CD4-positive, alpha-beta memory T cell (primary cell): ENCODE measurements at places on chromosomes 6 and 20.

DNA sequence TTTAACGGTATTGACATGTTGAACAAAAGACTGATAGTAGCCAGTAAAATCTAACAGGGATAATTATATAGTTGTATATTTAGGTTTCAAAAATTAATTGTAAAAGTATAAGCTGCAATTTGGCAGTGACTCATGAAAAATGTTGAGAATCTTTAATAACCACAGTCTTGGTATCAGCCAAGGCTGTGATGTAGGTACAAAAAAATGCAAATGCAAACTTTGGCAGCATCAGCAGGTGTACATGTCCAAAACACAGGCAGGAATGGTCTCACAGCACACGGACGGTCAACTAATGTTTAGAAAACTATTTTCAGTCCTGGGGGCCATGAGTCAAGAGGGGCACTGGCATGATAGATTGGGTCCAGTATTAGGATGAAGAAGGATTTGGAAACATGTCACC is 58.5 kb upstream of the BEND3 start:
- no peak for DNase-seq

DNA sequence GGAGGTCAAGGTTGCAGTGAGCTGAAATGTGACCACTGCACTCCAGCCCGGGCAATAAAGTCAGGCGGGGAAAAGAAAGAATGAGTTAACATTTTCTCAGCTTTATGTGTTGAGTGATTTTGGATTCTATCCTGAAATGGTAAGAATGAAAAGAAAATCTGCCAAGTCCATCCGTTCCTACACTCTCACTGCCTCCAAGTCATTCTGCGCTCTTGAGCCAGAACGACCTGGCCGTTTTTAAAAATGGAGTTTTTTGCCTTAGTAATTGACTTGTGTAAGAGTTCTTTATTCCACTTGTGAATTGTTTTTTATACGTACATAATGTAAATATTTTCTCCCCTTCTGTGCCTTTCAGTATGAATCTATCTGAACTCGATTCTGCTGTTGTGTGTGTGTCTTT is 28.7 kb downstream of the DNAJC5 start:
- no peak for DNase-seq

DNA sequence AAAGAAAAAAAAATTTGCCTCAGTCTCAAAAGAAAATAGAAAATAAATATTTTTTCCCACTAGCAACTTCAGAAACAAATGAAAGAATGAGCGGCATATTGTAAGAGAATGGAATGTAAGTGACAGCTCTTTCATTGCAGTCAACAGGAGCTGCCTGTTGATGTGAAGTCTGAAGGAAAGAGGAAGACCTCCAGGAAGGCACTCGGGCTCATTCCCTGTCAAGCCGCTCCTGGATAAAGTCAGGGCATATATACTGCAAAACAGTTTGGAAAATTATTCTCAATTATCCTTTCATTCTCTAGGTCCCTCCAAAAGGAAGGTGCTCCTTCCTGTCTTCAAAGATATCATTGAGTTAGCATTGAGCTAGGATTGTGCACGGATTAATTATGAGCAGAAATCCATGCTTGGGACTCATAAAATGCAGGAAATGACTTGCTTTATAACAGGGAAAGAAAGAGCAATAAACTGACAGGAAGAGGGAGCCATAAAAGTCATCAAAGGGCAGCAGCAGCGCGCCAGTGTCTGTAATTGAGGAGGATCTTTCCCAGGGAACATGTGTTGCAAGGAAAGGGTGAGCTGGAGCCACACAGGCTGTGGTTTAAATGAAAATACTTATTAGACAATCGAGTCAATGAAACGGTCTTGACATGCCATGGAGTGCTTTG is 218.2 kb downstream of the C6orf118 start:
- DNase-seq: no peak

GRCh38 chr20:52190437-52191131 is 995 bp downstream of the ZFP64 start:
- peak; percentile 28 for DNase-seq

- no peak for DNase-seq
Measured at GRCh38 chr6:141261016-141261671, 871.6 kb upstream of the GJE1 start.

DNA sequence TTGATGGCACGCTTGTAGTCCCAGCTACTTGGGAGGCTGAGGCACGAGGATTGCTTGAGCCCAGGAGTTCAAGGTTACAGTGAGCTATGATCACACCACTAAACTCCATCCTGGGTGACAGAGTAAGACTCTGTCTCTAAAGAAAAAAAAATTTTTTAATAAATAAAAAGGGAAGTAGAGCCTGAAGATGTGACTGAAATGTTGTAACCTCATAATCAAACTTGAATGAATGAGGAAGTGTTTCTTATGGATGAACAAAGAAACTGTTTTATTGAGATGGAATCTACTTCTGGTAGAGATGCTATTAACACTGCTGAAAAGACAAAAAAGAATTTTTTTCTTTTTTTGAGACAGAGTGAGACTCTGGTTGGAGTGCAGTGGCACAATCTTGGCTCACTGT is 6.7 kb downstream of the MAK start:
- DNase-seq: no peak

DNA sequence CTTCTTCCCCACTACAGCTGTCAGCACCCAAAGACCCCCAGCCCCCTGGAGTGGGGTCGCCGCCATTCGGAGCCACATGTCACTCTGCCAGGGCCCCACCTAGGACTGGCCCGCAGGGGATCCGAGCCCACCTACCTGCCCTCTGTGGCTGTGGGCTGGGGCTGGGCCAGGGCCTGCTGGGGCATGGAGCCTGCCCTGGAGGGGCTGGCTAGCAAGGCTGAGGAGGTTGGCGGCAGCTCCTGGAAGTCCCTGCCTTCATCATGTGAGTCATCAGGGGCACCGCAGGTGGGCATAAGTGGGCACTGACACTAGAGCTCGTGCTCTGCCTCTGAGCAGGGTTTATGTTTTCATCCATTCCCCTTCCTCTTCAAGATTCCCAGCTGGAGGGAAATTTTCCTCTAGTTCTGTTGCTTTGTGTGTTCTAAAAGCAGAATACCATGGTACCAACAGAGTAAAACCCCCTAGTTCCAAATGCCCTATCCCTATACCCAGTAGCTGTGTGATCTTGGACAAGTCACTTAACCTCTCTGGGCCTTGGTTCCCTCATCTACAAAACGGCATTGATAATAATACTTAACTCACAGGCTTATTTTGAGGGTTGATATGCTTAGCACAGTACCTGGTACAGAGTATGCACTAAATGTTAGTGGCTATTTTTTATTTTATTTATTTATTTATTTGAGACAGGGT is 8.7 kb upstream of the FANCE start:
- DNase-seq: no peak

DNA sequence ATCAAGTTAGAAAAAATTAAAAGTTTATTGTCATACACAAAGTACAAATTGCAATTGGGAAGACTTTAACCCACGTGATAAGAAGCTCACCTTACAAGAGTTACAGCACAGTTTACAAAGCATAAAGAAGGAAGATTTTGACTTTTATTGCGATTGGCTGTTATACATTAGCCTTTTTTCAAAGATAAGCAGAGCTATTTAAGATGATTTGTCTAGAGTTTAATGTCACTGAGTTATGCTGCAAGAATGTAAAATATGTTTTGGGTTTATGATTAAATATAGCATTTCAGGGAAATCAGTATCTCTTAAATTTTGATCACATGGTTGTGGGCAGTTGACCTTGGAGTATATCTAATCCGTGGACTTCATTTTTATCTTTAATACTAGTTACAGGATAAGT is 664.2 kb upstream of the PTCHD4 start:
- DNase-seq: no peak

GRCh38 chr20:12434672-12435071 is 517.0 kb downstream of the BTBD3 start:
- no peak for DNase-seq

GRCh38 chr6:34969662-34970265 is 80.7 kb downstream of the ANKS1A start:
- DNase-seq: no peak

- no peak for DNase-seq
Measured at GRCh38 chr6:114714836-114715507, 372.1 kb upstream of the HS3ST5 start.

GRCh38 chr6:51292659-51293058 is 474.0 kb downstream of the TFAP2B start:
- no peak for DNase-seq

GRCh38 chr6:36863670-36864540 is 10.7 kb downstream of the PPIL1 start:
- DNase-seq: no peak

GRCh38 chr6:151131324-151132007 is 108.3 kb upstream of the AKAP12 start:
- no peak for DNase-seq

DNA sequence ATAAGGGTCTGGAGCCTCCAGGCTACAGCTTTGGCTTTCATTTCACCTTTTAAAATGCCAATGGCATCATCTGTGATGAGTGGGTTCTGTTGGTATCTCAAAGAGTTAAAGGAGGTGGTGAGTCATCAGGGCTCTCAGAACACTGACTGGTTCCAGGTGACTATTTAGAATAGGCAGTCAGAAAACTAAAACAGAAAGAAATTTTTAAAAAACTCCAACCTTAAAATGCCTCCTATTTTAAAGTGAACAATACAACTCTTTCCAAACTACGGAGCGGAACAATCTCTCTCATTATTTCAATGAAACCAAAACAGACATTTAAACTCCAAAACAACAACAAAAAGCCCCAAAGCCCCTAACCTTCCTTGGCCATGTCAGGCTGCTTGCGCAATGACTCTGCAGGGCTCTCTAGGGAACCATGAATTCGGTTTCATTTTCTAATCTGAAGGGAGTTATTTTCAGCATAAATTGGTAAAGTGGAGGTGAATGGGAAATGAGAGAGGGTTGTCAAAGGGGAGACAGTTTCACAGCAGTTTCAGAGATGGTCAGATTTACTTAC is 194.9 kb downstream of the KIF6 start:
- no peak for DNase-seq

DNA sequence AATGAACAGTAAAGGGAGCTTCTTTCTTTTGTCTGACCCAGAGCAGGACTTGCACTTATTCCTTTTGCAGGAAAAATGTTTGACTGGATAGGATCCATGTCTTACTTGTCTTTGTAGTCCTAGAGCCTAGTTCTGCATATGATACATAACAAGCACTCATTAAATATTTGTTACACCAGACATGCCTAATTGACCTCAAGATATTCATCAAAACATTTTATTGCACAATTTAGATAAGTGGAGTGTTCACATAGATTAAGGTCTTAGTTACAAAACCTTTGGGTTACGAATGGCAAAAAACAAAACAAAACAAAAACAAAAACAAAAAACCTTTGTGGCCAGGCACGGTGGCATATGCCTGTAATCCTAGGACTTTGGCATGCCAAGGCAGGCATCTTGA is 735.8 kb upstream of the NRSN1 start:
- DNase-seq: no peak

- no peak for DNase-seq
Measured at GRCh38 chr6:133170602-133171001, 70.6 kb upstream of the EYA4 start.

GRCh38 chr6:147831356-147831755 is 322.9 kb downstream of the SAMD5 start:
- no peak for DNase-seq

DNA sequence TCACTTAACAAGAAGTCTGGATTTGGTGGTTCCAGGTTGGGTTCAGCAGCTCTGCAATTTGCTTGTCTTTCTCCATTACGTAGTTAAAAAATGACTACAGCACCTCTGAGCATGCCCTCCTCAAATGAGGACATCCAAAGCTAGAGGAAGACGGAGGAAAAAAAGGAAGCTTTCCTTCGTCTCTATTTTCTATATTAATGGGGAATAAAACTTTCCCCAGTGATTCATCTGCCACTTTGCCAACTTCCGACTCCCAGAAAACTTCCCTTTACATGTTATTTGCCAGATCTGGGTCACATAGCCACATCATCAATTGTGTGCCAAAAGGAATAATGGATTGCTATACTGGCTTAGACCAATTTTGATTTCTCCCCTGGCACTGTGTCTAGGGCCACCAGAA is 69.5 kb downstream of the ZFAND3 start:
- no peak for DNase-seq

GRCh38 chr6:111618407-111618806 is 12.7 kb upstream of the TRAF3IP2 start:
- DNase-seq: no peak

DNA sequence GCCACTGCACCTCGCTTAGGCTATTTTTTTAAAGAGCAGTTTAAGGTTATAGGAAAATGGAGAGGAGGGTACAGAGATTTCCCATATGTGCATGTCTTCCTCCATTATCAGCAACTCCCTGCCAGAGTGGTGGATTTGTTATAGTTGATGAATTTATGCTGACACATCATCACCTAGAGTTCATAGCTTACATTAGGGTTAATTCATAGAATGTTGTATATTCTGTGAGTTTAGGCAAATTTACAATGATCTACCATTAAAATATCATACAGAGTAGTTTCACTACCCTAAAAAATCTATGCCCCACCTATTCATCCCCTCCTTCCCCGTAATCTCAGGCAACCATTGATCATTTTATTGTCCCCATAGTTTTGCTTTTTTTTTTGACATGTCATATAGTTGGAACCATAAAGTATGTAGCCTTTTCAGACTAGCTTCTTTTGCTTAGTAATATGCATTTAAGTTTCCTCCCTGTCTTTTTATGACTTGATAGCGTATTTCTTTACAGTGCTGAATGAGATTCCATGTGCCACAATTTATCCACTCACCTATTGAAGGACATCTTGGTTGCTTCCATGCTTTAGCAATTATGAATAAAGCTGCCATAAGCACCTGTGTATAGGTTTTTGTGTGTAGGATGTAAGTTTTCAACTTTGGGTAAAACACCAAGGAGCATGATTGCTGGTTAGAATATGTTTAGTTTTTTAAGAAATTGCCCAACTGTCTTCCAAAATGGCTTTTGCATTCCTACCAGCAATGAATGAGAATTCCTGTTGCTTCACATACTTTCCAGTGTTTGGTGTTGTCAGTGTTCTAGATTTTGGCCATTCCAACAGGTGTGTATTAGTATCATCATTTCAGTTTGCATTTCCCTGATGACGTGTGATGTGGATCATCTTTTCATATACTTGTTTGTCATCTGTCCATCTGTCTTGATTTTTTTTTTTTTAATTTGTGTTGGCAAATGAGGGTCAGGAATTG is 60.2 kb downstream of the NCOA3 start:
- no peak for DNase-seq

DNA sequence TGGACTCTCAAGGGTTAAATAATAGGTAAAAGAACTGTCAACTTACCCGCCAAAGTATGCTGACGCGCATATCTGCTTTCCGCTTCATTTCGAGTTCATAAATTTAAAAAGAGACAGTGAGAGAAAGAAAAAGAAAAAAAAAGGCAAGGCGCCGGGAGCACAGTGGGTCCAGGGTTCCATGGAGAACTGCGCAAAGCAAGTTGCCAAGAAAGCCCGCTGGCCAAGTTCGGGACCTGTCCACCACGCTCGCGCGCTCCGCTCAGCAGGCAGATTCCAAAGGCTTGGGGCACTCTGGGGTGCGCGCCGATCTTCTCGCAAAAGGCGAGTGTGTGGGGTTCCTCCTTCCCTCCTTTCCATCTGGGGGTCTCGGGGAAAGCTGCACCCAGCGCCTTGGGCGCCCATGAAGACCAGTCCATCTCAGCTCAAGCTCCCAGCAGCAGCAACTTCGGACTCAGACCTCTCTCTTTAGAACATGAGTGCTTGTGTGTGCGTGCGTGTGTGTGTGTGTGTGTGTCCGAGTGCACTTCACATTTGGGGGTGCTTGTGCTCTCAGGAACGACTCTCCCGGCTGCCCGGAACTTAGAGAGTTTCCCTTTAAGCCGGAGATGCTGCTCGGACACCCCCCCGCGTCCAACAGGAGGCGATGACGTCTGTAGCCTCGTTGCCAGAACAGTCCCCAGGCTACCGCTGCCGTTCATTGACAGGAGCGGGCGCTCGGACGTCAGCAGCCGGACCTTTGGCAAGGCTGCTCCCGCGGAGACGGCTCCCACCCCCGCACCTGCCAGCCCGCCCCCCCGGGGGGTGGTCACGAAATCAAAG is 180.0 kb downstream of the TBXT start:
- DNase-seq: no peak
